ENCODE measurements at places on chromosomes 5 and 9. TPM values are rescaled to one million over a fixed set of nuclear protein-coding genes. Genes with fewer than 3 reads are reported as not detected.

The MIGA2 gene
- total RNA-seq = 26.2 TPM

GRCh38 chr9:21974722-21975409, 19.3 kb downstream of the CDKN2A start:
- peak; percentile 40 for DNase-seq
- peaks cover 9% of the 10 kb centered on the region for H3K36me3 ChIP-seq
- H3K27ac ChIP-seq = peak overlapping the region; percentile 13
- peak overlapping the region; percentile 78 for H3K4me3 ChIP-seq
- peaks cover 21% of the 10 kb centered on the region for H3K4me1 ChIP-seq
- H3K27me3 ChIP-seq = peaks cover 97% of the 10 kb centered on the region

GRCh38 chr9:14399756-14400657, 86.1 kb upstream of the NFIB start:
- no peaks in the 10 kb centered on the region for H3K4me1 ChIP-seq
- H3K4me3 ChIP-seq = no peak overlapping the region

- H3K4me3 ChIP-seq = no peak overlapping the region
- no peaks in the 10 kb centered on the region for H3K4me1 ChIP-seq
- no peaks in the 10 kb centered on the region for H3K36me3 ChIP-seq
- no peak for DNase-seq
- H3K27ac ChIP-seq = no peak overlapping the region
- no peaks in the 10 kb centered on the region for H3K27me3 ChIP-seq
Observed at GRCh38 chr5:152374711-152375275, 30.3 kb downstream of the NMUR2 start.

The TNPO1 gene
- total RNA-seq = 131 TPM

DNA sequence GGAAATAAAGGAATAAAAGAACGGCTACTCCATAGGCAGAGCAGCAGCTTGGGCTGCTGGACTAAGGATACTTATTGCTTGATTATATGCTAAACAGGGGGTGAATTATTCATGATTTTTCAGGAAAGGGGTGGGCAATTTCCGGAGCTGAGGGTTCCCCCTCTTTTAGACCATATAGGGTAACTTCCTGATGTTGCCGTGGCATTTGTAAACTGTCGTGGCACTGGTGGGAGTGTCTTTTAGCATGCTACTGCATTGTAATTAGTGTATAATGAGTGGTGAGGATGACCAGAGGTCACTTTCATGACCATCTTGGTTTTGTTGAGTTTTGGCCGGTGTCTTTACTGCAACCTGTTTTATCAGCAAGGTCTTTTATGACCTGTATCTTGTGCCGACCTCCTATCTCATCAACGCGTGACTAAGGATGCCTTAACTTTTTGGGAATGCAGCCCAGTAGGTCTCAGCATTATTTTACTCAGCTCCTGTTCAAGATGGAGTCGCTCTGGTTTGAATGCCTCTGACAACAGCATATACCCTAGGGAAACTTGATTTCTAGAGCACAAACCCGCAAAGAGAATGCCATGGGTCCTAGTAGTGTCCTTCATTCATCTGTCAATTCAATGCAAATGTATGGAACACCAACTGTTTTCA, 47.8 kb upstream of the PWWP2A start:
- DNase-seq = no peak
- no peaks in the 10 kb centered on the region for H3K36me3 ChIP-seq
- H3K4me1 ChIP-seq = peaks cover 4% of the 10 kb centered on the region
- no peak overlapping the region for H3K4me3 ChIP-seq
- no peak overlapping the region for H3K27ac ChIP-seq

DNA sequence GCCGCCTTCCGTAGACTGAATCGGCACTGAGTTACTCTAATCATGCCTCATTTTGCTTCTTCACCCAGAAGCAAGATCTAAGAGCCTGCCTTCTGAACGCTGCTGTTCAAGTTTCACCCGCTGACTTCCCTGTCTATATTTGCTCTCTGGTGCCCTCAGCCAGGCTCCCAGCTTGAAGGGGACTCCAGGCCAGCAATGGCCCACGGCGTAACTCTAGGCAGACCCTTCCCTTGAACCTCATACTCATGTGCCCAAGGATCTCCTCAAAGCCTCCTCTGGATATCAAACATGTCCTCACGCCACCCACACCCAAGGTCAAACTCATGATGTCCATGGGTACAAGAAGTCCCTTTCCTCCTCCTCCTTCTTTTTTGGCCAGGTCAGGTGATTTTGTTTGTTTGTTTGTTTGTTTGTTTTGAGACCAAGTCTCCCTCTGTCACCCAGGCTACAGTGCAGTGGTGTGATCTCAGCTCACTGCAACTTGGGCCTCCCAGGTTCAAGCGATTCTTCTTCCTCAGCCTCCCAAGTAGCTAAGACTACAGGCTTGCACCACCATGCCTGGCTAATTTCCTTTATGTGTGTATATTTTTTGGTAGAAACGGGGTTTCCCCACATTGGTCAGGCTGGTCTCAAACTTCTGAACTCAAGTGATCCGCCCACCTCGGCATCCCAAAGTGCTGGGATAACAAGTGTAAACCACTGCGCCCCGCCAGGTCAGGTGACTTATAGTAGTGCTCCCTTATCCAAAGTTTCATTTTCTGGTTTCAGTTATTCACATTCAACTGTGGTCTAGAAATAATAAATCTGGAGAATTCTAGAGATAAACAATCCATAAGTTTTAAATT, 239.0 kb downstream of the SYK start:
- H3K36me3 ChIP-seq = peaks cover 1% of the 10 kb centered on the region
- H3K4me3 ChIP-seq = no peak overlapping the region
- peaks cover 55% of the 10 kb centered on the region for H3K27me3 ChIP-seq
- H3K4me1 ChIP-seq = peaks cover 15% of the 10 kb centered on the region
- DNase-seq = no peak

DNA sequence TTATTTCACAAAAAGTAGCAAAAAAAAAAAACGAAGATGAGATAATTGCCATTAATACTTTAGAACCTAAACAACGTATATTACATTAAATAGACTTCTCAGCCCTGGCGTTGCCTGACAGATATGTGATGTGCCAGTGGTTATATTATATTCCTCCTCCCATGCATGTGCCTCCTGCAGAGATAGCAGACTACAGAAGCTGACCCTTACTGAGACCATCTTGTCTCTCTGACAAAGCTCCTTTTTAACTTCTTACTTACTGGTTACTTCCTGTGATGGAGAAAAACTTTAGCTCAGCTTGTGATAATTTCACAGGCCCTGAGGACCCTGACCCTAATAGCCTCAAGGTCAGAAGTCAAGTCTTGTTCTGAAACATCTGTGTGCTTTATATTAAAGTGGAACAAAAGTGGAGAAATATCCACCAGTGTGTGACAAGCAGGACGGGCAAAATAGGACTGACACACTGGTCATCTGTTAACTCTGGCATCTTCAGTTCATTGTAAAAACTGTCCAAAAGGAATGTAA, 80.6 kb upstream of the POU5F2 start:
- peaks cover 31% of the 10 kb centered on the region for H3K36me3 ChIP-seq
- H3K4me1 ChIP-seq = no peaks in the 10 kb centered on the region

GRCh38 chr5:52799358-52799982, 11.8 kb downstream of the ITGA1 start:
- peak overlapping the region; percentile 95 for H3K4me3 ChIP-seq
- peak; percentile 17 for DNase-seq

DNA sequence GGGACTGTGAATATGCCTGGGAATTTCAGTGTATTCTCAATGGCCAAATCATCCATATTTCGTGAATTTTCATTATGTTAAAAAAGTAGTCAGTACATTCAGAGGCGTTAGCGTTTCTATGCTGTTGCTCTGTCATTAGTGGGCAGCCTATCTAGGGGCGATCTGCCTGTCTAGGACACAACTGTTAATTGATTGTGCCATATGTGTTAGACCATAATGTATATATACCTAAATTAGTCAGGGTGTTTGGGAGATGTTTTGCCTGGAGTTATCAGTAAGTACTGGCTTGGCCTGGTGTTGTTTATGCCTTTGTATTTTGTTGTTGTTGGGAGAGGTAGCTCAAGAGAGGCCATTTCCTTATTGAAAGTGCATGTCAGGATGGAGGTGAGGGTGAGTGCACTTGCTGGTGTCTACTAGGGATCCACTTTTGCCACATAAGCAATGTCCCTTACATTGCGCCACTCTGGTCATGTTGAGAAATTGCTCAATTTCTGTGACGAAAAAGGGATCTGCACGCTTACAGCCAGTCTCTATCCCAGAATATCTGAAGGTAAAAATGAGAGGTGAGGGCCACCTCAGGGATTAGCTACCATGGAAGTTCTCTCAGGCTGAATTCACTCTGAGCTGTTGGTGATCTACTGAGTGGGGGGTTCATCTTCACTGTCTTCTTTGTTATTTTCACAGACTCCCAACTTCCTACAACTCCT, 123.3 kb downstream of the ST8SIA4 start:
- peaks cover 42% of the 10 kb centered on the region for H3K4me1 ChIP-seq
- H3K4me3 ChIP-seq = peak overlapping the region; percentile 72
- H3K27me3 ChIP-seq = no peaks in the 10 kb centered on the region
- peak overlapping the region; percentile 98 for H3K27ac ChIP-seq

GRCh38 chr9:105901514-105902109, 207.3 kb downstream of the TMEM38B start:
- H3K27ac ChIP-seq = no peak overlapping the region
- no peak overlapping the region for H3K4me3 ChIP-seq
- no peaks in the 10 kb centered on the region for H3K4me1 ChIP-seq
- no peak for DNase-seq
- H3K36me3 ChIP-seq = peaks cover 2% of the 10 kb centered on the region
- H3K27me3 ChIP-seq = peaks cover 6% of the 10 kb centered on the region

The UBAC1 gene
- 32.6 TPM for total RNA-seq

The GPR150 gene
- total RNA-seq = 0.52 TPM

GRCh38 chr5:42894057-42894456, 82.4 kb upstream of the SELENOP start:
- H3K27me3 ChIP-seq = no peaks in the 10 kb centered on the region
- no peaks in the 10 kb centered on the region for H3K4me1 ChIP-seq
- H3K27ac ChIP-seq = no peak overlapping the region
- no peak overlapping the region for H3K4me3 ChIP-seq
- H3K36me3 ChIP-seq = no peaks in the 10 kb centered on the region

The IL33 gene
- not detected for total RNA-seq

The TAF11L10 gene
- not detected for total RNA-seq

GRCh38 chr9:80664327-80665210, 1024.8 kb downstream of the TLE1 start:
- no peaks in the 10 kb centered on the region for H3K4me1 ChIP-seq
- H3K27me3 ChIP-seq = no peaks in the 10 kb centered on the region
- no peak overlapping the region for H3K4me3 ChIP-seq
- H3K36me3 ChIP-seq = no peaks in the 10 kb centered on the region

- peaks cover 8% of the 10 kb centered on the region for H3K36me3 ChIP-seq
- H3K27me3 ChIP-seq = no peaks in the 10 kb centered on the region
- peak overlapping the region; percentile 83 for H3K4me3 ChIP-seq
- peaks cover 13% of the 10 kb centered on the region for H3K4me1 ChIP-seq
- peak overlapping the region; percentile 95 for H3K27ac ChIP-seq
Observed at GRCh38 chr9:129414377-129414992, 206.4 kb downstream of the C9orf50 start.

- no peaks in the 10 kb centered on the region for H3K36me3 ChIP-seq
- no peaks in the 10 kb centered on the region for H3K4me1 ChIP-seq
- H3K27me3 ChIP-seq = peaks cover 24% of the 10 kb centered on the region
- no peak overlapping the region for H3K27ac ChIP-seq
- DNase-seq = no peak
Observed at GRCh38 chr5:38825494-38825893, 20.3 kb upstream of the OSMR start.

- H3K36me3 ChIP-seq = no peaks in the 10 kb centered on the region
- DNase-seq = no peak
- no peak overlapping the region for H3K4me3 ChIP-seq
Observed at GRCh38 chr9:69115621-69116020, 58.5 kb upstream of the TJP2 start.

The GRAMD2B gene
- total RNA-seq = 7.7 TPM

The SPATA31D4 gene
- total RNA-seq = not detected

The MUSK gene
- total RNA-seq = not detected

The DND1 gene
- total RNA-seq = 2.7 TPM

DNA sequence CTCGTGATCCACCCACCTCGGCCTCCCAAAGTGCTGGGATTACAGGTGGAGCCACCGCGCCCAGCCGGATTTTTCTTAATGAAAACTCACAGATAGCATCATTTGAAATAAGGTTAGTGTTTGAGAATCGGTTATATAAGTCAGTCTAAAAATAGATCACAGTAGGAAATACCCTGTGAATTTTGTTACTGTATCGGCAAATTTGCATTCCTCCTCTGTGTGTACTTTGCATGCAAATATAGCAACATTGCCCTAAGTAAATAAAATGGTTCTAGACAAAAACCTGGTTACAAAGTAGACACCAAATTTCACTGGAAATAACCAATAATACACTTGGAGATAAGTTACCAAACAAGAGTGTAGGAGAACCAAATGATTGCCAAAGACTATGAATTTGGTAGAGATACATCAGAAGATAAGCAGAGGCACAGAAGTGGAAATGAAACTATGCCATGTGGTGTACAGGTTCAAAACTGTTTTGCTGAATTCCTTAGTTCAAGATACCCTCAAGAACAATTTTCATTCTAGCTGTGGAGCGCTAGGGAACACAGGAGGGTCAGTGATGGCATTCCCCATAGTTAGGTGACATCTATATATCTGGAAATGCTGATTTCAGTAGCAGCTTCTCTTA, 58.1 kb downstream of the ICE1 start:
- H3K27me3 ChIP-seq = no peaks in the 10 kb centered on the region
- H3K4me3 ChIP-seq = no peak overlapping the region
- peak overlapping the region; percentile 38 for H3K27ac ChIP-seq
- DNase-seq = no peak
- peaks cover 26% of the 10 kb centered on the region for H3K4me1 ChIP-seq
- H3K36me3 ChIP-seq = peaks cover 48% of the 10 kb centered on the region

- H3K4me3 ChIP-seq = no peak overlapping the region
- H3K4me1 ChIP-seq = no peaks in the 10 kb centered on the region
- H3K36me3 ChIP-seq = peaks cover 24% of the 10 kb centered on the region
- no peak overlapping the region for H3K27ac ChIP-seq
Observed at GRCh38 chr9:136451221-136451877, 11.7 kb upstream of the INPP5E start.

- no peaks in the 10 kb centered on the region for H3K4me1 ChIP-seq
- H3K27ac ChIP-seq = no peak overlapping the region
- H3K4me3 ChIP-seq = no peak overlapping the region
Observed at GRCh38 chr9:19781240-19781639, 7.6 kb downstream of the SLC24A2 start.

GRCh38 chr5:79803007-79803406, 113.4 kb downstream of the CMYA5 start:
- H3K4me3 ChIP-seq = no peak overlapping the region
- no peak for DNase-seq
- H3K27ac ChIP-seq = no peak overlapping the region
- peaks cover 11% of the 10 kb centered on the region for H3K4me1 ChIP-seq
- H3K36me3 ChIP-seq = no peaks in the 10 kb centered on the region
- no peaks in the 10 kb centered on the region for H3K27me3 ChIP-seq

- H3K27ac ChIP-seq = no peak overlapping the region
- DNase-seq = no peak
- H3K4me1 ChIP-seq = peaks cover 17% of the 10 kb centered on the region
- H3K36me3 ChIP-seq = peaks cover 5% of the 10 kb centered on the region
Observed at GRCh38 chr5:173967241-173967640, 21.7 kb upstream of the C5orf47 start.

The ENC1 gene
- 0.52 TPM for total RNA-seq

The STARD4 gene
- total RNA-seq = 71.8 TPM

Measured in activated naive CD8-positive, alpha-beta T cell treated with anti-CD3 and anti-CD28 coated beads for 36 hours (primary cell).